ENCODE measurements at places on chromosomes 4 and X.

GRCh38 chrX:39652336-39652735 is 445.4 kb downstream of the BCOR start:
- no peak for DNase-seq

GRCh38 chrX:10010686-10011085 is 43.5 kb downstream of the CLDN34 start:
- DNase-seq: no peak

- DNase-seq: no peak
Measured at GRCh38 chrX:48487362-48487798, 11.4 kb downstream of the FTSJ1 start.

DNA sequence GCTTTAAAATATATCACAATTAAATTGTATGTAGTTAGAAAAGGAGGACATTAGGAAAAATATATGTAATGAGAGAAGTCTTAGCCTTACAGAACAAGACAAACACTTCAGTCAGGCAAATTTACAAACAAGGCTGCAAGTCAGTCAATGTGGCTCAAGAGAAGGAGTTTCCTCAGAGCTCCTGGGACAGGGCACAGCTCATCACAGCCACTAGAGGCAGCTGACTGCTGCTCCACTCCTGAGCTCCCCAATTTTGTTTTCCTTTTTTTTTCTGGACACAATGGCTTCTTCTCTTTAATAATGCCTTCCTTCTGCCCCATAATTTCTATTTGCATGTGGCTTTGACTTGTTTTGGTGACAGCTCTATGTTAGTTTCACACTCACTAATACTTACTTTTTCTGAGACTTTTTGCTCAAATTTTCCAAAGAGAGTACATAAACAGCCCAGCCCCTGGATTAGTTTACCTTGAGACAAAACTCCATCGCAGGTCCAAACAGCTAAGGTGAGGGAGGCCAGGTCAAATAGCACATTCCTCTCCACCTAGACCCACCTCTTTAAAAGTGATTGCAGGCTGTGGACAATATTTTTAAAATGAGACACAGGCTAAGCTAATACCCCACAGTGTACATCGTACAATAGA is 850.4 kb upstream of the FRG1 start:
- DNase-seq: peak; percentile 10

- DNase-seq: no peak
Measured at GRCh38 chr4:94038195-94038594, 169.5 kb upstream of the SMARCAD1 start.

DNA sequence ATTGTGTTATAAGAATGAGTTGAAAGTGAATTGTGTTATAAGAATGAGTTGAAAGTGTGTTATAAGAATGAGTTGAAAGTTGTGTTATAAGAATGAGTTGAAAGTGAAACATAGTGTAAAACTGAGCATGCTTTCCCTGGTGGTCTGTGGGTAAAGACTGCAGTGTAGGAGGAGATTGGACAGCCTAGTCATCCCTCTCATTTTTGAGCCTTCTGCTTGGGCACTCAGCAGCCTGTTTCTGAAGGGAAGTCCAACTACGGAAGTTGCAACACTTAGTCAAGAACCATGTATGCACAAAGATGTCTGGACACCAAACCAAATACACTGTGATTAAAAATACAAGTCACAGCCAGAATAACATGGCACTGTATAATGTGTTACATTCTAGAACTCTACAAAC is 72.6 kb downstream of the ANK2 start:
- DNase-seq: no peak

DNA sequence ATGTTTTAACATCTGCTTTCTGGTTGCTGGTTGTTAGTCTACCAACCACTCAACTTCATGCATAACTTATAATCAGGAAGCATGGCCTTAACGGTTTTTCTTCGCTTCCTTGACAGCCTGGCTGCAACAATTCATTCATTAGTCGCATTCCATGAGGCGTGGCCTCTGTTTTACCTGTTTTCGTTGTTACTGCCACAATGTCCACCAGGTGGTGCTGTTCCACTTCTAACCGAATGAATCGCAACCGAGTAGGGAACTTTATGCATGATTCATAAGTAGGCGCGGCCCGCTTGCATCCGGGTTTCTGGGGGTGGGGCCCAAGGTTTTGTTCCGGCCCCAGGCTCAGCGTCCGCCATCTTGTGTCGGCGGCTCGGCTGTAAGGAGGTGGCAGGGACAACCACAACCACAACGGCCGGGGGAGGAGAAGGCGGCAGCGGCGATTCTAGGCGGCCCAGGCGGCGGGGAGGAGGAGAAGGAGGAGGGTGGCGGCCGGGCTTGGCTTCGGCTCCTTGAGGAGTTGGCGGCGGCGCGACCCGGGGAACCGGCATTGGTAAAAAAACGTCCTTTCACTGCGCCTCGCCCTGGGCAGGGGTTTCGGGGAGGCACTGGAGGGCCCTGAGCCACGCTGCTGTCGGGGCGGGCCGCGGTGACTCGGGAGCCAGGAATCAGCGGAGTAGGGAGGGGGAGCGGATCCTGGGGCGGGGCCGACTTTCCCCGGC is at the start of gene UBA1:
Gene UBA1 (plus strand): TSS at position 355 of the 719 bp plus-strand sequence. CDS start 4,974 bp downstream, outside the sequence.
- DNase-seq: peak; percentile 97

- DNase-seq: no peak
Measured at GRCh38 chr4:185809533-185810071, 2.4 kb downstream of the SORBS2 start.

DNA sequence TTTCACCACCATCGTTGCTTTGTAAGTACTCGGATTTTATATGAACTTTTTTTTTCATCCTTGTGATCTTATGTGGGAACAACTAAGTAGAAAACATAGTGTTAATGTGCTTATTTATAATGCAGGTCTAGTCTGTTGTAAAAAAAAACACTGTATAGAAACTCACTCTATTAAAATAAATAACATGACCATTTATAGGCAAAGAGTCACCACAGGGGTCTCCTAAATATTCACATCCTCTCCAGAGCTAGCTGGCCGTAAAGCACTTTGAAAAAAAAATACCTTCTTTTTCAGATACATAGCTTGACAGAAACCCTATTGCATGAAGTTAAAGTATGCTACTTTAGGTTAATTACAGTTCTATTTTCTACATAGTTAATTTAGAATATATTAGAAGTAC is 11.2 kb downstream of the TMEM184C start:
- no peak for DNase-seq

GRCh38 chr4:566508-567295 is 9.4 kb downstream of the TMEM271 start:
- no peak for DNase-seq

GRCh38 chr4:24121395-24122175 is 231.7 kb upstream of the PPARGC1A start:
- no peak for DNase-seq
